ENCODE measurements at places on chromosomes 6 and 20.

- no peak for DNase-seq
These were observed 24.8 kb downstream of the TASP1 start for GRCh38 chr20:13613917-13614316.

GRCh38 chr6:169450097-169450496 is 196.5 kb upstream of the THBS2 start:
- DNase-seq: no peak

GRCh38 chr6:90082847-90083246 is 188.6 kb downstream of the GJA10 start:
- no peak for DNase-seq

DNA sequence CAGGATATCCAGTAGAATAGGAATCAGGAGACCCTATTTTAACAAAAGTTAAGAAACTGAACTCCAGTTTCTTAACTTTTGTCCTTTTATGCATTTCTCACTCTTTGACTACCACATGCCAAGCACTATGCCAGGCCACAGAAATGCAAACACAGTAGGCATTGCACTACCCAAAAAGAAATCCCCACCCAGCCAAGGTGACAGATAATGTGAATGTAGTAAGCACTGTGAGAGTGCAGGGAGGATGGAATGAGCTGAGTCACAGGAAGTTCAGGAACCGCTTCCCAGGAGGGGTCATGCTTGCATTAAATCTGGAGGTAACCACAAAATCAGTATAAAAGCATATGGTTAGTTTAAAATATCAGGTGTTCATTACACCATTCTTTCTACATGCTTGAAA is 20.1 kb upstream of the FAM83C start:
- no peak for DNase-seq

GRCh38 chr20:2004171-2004570 is 10.3 kb upstream of the PDYN start:
- no peak for DNase-seq

- no peak for DNase-seq
These were observed 1.2 kb downstream of the MAK start for GRCh38 chr6:10837009-10837621.

- no peak for DNase-seq
These were observed 63.0 kb downstream of the IGF2R start for GRCh38 chr6:160031871-160032270.

GRCh38 chr20:90651-91050 is 3.2 kb downstream of the DEFB125 start:
- DNase-seq: no peak

- DNase-seq: no peak
These were observed 179.5 kb upstream of the AKAP12 start for GRCh38 chr6:151060096-151060765.

GRCh38 chr6:113824866-113825265 is 32.3 kb upstream of the MARCKS start:
- DNase-seq: no peak

DNA sequence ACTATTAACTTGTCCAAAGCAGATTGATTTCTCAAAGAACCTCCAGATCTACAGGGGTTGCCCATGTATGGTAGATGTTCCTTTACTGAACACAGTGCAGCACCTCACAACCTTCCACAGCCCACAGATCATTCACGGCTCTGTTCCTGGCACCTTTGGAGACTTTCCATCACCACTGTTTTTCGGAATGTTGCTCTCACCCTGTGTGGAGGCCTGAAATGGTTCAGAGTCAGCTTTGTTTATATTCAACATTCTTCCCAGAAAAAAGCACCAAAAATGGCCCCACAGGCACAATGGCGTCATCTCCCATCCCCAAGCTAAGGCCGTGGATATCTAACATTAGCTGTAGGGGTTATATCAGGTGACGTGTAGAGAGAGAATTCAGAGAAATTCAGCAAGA is 74.7 kb downstream of the DHX35 start:
- DNase-seq: no peak

- no peak for DNase-seq
These were observed 22.2 kb downstream of the FKBP1A start for GRCh38 chr20:1370548-1371110.

- no peak for DNase-seq
These were observed 187.2 kb upstream of the COL21A1 start for GRCh38 chr6:56434606-56435005.

DNA sequence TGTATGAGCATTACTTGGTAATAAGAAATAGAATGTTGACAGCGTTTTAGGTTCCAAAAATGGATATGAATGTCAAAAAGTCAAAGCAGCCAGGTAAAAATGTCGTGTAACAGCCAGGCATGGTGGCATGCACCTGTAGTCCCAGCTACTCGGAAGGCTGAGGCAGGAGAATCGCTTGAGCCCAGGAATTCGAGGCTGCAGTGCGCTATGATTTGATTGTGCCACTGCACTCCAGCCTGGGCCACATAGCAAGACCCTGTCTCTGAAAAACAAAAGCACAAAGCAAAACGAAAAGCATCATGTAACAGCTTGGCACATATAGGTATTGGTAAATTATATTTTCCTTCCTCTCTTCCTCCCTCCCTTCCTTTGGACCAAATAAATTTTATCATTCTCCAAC is 16.2 kb upstream of the FOXP4 start:
- no peak for DNase-seq

- no peak for DNase-seq
These were observed 89.7 kb downstream of the LY86 start for GRCh38 chr6:6678185-6678671.

DNA sequence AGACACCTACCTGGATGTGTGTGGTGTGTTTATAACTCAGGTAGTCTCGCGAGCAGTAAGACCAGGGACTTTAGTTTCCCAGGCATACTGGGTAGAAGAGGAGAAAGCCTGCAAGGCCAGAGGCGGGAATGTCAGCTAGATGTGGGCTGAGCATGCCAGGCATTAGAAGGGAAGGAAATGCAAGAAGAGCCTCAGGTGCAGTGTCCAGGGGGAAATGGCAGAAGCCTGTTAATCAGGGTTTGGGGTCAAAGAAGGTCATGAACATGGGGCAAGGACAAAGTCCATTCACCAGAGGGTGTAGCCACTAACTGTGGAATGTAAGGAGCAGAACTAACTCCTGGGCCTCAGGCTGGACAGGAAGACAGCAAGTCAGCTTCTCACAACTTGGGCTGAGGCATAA is 305.0 kb downstream of the SMOC2 start:
- no peak for DNase-seq

DNA sequence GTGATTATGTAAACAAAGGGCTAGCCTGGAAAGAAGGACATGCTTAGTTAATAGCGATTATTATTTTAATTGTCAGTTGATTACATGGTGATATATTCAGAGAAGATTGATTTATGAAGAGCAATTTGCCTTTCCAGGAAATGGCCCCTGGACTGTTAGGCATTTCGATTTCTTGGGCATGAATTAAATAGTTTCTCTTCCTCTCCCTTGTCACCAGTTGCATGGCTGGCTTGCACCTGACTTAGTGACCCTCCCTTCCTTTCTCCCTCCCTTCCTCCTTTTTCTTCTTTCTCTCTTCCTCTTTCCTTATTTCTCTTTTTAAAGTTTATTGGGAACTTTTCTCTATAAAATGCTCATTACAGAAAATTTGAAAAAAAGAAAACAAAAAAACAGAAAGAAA is 235.4 kb downstream of the CDC5L start:
- no peak for DNase-seq

- no peak for DNase-seq
These were observed 9.5 kb downstream of the SEMG2 start for GRCh38 chr20:45230631-45231030.

DNA sequence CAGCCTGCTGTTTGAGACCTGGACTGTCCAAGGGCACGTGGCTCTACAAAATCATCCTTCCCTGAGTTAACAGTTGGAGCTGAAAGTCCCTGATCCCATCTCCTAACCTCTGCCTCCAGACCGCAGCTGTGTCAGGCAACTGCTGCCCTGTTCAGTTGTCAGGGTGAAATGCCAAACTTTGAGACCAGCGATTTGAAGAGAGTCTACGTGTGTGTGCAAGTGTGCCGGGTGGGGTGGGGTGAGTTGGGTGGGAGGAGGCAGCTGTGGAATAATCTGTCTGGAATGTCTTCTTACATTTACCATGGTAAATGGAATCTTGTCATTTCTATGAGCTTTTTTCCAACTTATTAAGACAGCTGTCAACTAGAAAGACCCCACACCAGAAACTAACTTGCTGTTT is 81.0 kb upstream of the FAM8A1 start:
- DNase-seq: no peak

DNA sequence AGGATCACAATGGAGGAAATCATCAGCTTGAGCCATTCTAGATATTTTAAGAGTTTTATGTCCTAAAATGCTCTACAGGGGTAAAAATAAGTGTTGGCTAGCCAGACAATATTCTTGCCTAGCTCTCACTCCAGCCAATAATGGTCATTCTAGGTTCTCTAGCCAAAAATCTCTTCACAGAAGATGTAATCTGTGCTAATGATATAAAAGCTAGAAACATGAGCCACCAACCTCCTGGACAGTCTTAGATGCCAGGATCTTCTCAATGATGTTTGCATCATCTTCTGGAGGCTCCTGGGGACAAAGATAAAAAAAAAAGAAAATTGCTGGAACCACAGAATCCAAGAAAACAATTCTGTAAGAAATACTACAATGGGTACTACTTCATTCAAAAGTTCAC is 119.1 kb downstream of the CHD6 start:
- no peak for DNase-seq

DNA sequence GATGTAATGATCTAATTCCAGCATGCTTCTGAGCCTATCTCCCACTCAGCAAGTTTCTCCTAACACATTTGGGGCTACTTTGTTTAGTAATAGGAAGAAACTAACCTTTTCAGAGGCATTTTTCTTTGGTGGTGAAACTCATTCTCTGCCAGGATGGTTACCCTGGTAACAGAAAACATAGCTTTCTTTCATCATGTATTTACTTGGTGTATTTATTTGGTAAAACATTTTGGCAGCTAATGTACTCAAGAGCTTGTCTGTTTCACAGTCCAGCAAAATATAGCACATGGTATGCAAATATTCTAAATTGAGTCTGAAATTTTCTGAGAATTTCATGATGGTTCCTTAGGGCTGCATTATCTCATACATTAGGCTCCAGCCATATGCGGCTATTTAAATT is 100.0 kb downstream of the SLC35B3 start:
- DNase-seq: no peak

- no peak for DNase-seq
These were observed 7.0 kb downstream of the UBD start for GRCh38 chr6:29552512-29553051.

DNA sequence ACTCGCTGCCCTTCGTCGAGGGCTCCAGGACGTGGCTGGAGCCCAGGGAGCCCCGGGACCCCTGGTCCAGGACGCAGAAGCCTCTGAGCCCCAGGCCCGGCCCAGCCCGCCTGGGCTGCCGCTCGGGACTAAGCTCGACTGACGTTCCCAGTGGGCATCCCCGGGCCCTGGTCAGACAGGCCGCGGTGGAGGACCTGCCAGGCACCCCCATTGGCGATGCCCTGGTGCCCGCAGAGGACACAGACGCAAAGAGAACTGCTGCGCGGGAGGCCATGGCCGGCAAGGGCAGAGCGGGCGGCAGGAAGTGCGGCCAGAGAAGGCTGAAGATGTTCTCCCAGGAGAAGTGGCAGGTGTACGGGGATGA is 28.9 kb downstream of the ZNF831 start:
- DNase-seq: no peak

DNA sequence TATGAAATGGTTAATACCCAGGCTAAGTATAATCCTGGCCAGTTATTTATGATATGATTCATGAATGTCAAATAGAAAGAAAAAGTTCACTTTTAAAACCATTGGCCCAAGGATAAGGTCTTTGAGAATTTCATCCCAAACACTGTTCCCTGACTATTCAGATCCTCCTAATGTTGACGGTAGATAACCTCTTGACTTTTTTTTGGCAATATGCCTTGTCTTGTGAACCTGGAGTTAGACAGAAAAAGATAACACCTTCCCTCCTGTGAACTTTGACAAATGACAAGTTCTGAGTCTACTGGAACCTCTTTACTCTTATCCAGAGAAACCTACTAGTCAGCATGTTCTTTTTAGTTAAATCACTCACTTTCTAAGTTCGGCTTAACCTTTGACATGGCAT is 166.8 kb upstream of the PREP start:
- no peak for DNase-seq

- no peak for DNase-seq
These were observed 25.3 kb upstream of the RUNX2 start for GRCh38 chr6:45302832-45303231.

DNA sequence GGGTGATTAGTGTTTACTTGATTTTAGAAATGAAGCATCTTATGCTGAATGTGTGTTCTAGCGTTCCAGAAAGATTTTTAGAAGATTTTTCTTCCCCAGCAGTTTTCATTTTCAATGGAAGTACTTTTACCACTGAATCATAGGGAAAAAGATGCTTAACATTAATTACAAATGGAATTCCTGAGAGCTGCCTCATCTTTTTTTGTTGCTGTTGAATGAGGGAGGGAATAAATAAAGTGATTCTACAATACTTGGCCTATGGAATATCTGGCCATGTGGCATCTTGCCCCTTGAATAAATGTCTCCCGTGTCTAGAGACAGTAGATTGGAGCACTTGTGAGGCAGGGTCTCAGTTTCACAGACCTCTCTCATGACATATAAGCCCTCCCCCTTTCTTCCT is 44.1 kb upstream of the SLC22A1 start:
- DNase-seq: no peak

DNA sequence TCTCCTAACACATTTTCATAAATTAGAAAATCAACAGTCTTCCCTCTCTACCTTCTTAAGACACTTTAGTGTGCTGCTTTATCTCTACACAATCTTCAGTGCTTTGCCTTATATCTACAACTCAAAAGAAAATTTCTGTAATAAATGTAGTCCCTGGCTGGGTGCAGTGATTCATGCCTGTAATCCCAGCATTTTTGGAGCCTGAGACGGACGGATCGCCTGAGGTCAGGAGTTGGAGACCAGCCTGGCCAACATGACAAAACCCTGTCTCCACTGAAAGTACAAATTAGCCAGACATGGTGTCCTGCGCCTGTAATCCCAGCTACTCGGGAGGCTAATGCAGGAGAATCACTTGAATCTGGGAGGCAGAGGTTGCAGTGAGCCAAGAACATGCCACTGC is 9.7 kb upstream of the EDN1 start:
- DNase-seq: no peak

- no peak for DNase-seq
These were observed 3.8 kb upstream of the TUBB1 start for GRCh38 chr20:59015411-59015810.

GRCh38 chr20:36030149-36030548 is 61.8 kb downstream of the CNBD2 start:
- DNase-seq: no peak

DNA sequence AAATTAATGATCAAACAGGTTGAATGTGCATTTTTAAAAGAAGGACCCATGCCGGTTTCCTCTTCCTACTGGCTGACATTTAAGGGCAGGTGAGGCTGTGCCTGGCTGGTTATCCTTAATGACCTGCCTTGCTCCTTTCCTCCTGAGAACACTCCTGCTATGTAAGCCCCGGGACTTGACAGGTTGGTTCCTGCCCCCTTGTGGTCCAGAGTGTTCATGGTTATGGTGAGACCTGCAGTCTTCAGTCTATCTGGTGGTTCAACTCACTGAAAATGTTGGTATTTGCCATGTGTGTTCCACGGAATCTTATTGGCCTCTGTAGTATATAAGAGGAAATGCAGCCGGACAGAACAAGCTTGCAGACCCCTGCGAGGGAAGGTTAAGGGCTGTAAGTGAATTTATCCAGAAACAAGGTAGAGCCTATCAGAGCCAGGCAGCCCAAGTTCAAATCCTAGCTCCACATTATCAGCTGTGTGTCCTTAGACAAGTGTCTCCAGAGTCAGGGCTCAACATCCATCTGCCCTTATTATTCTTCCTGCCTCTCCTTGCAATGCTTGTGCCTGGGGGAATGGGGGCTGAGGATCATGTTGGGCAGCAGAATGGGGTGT is 5.2 kb upstream of the BPIFA3 start:
- peak; percentile 32 for DNase-seq

Measured in NCI-H1694 (cell line).